ENCODE measurements at places on chromosomes 5 and 9. TPM values are rescaled to one million over a fixed set of nuclear protein-coding genes. Genes with fewer than 3 reads are reported as not detected.

DNA sequence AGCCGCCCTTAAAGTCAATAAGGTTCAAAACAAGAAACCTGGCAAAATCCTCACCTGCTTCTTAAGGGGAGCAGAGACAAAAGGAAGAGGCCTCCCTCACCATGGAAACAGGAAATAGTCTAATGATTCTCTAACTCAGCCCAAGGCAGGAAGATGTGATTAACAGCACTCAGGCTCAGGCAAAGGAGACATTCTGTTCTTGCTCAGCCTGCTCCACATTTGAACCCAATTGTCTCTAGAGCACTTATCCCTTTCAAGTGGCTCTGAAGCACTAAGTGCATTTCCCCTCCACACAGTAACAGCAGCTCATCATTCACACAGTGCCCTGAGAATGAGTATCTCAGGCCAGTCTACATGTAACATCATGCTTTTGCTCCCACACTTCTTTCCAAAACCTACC is 72.3 kb downstream of the NIPSNAP3B start:
- DNase-seq = no peak

PDE6A gene
- total RNA-seq = not detected

DNA sequence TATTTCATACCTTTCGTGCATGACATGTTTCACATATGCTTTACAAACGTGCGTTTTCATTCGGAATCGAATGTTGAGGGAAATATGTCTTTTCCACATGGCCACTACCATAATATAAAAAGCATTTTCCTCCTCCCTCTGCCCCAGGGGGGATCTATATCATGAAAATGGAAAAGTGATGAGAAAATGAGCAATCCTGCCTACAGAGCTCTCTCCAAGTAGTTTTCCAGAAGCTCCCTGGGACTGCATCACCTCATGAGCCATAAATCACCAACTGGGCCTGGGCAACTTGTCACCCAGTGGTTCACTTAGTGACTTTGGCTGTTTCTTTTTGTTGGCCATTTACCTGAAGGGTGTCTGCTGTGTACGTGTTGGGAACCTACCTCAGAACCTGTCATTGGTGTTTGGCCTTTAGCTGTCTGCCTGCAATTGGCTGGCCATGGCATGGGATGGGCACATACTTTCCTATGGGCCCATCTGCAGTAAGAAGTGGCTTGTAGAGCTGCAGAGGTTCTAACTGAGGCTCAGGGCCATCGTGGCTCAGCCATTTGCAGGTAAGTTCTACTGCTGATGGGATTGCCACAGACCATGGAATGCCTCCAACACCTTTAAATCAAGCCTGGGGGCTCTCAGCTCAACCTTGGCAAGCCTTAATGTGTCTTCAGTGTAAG is 9.5 kb upstream of the TIFAB start:
- DNase-seq = no peak

GRCh38 chr9:93673021-93673838 is 96.8 kb downstream of the PHF2 start:
- peak; percentile 10 for DNase-seq

DNA sequence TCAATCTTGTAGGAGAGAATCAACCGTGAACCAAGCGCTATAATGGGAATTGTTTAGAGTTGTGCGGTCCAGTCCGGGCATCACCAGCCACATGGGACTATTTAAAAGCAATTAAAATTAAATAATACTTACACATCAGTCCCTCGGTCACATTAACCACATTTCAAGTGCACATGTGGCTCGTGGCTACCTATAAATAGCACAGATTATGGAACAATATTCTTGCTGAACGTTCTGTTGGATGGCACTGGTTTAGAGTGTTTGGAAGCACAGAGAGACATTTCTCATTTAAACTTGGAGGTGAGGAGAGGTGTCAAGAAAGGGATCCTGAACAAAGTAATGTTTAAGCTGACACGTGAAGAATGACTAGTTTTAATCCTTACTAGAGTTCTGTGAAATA is 12.5 kb upstream of the PIP5K1B start:
- DNase-seq = no peak

GABRB2 gene
- total RNA-seq = not detected

GRCh38 chr9:126842977-126843799 is 17.3 kb upstream of the ZBTB34 start:
- DNase-seq = no peak

SLC6A7 gene
- total RNA-seq = not detected

PDZD2 gene
- 17.2 TPM for total RNA-seq

DNA sequence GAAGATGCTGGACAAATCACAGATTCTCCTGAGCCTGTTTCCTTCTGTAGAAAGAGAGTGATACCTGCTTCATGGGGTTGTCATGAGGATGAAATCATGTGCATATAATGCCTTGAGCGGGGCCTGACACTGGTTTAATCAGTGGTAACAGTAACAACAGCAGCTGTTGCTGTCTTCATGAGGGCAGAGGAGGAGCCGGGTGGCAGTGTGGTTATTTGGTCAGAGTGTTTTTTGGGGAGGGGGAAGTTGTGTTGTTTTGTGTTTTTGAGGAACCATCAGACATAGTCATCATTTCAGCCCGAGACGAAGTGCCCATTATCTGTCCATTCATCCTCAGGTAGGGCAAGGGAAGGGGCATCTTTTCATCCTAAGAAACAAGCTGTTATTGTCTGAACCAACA is 44.0 kb downstream of the NEURL1B start:
- DNase-seq = no peak

SOX30 gene
- not detected for total RNA-seq

SPINK13 gene
- total RNA-seq = 0.41 TPM

- DNase-seq = no peak
Observed at GRCh38 chr5:148372166-148372725, 11.5 kb upstream of the FBXO38 start.

Data from uterus (tissue), 4 donors.